Stimulated activated CD8-positive, alpha-beta memory T cell treated with anti-CD3 and anti-CD28 coated beads, Interleukin-4, amount 100 ng/mL, for 24 hours (primary cell): ENCODE measurements at places on chromosomes 4 and X.

DNA sequence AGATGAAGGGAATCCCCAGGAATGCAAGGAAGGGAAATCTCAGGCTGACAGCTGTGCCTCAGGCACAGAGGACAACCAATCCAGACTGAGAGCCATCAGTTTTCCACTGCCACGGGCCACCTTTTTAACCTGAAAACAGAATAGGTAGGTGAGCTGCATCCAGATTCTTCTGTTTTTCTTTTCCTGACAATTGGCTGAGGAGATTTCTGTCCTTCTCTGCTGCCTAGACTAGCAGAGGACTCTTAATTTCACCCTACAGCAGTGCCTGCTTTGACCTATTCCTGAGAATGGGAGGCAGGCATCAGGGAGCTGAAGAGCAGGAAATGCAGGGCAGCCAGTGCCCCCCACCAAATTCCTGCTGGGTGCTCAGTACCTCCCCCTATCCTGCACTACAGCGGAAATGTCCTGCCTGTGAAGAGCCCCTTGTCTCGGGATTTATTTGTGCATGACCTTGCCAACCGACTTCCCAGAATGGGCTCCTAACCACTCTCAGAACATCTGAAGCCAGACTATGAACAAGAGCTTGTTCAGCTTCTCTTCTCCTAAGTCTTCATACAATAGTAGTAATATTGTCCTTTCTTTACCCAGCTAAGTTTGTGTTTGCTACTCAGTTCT, 65.1 kb downstream of the CASK start:
- no peak for DNase-seq

DNA sequence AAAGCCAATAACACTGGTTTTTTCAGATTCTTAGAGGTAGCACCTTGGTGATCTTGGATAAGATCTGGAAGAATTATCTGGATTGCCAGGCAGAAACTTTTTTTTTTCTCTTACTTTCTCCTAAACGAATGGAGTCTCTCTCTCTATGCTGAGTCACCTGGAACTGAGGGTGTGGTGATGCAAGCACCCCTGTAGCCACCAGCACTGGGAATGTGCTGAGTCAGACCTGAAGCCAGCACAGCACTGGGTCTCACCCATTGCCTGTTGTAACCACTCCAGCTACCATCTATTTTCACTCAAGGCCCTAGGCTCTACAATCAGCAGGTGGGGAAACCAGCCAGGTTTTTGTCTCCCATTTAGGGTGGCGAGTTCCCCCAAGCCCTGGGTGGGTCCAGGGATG, 923.8 kb downstream of the RAPGEF2 start:
- DNase-seq = no peak

DNA sequence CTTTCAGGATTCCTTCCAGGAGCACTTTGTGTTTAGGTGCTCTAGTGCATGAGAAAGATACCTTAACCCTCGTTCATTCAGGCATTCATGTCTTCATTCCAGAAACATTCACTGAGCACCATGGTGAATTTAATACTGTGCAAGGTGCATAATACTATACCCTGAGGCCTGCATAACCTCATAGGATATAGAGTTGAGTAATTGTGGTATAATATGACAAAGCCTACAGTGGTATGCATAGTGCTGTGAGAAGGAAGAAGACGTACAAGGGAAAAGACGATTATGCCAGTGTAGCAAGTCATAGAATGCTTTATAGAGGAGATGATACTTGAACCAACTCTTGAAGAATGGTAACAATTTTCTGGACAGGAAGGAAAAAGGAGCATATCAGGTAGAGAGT, 34.3 kb downstream of the MTM1 start:
- DNase-seq = no peak

DNA sequence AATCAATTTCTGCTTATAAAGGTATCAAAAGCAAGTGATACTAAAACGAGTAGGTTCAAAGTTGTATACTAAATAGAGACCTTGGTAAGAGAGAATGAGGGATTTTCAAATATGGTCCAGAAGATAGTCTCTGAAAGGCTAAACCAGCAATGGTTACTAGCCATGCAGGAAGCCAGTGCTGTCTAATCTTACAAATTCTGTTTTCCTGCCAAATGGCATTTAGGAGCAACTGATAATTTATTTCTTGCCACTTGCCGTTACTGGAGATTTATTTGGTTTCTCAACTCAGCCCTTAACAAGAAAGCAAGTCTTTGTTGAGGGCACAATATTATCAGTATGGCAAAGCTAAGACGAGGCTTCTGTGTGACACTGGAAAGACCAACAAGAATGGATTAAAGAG, 47.2 kb downstream of the MAP7D3 start:
- DNase-seq = no peak

DNA sequence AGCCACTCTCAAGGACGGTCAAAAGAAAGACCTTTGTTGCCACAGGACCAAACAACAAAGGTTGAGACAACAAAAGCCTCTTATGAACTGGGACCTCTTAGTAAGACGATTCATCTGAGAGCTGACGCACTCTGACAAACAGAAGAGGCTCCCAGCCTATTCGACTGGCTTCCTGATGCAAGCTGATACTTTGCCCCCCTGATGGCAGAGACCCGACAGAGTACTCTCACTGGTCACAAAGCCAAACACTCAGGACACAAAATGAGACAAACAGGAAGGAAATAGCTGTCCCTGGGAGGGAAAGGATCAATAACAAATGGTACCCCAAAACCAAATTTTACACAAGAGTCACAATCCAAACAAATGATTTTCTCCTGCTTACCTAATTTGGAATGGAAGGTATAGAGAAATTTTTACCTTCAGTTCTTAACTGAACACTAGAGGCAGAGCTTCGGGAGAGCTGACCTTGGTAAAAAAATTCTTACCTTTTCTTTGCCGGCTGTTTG, 75.2 kb upstream of the PLAC8 start:
- DNase-seq = no peak

DNA sequence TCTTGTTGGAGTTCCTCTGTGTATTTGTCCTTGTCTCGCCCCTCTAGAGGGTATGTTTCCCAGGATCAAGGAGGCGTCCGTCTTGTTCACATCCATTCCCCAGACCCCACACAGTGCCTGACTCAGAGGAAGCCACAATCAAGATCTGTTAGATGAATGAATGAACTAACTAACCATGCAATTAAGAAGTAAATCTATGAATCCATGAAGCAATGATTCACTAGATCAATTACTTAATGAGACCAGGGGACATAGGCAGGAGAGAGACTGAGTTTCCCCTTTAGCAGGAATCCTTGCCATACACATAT, 11.9 kb downstream of the BLOC1S4 start:
- no peak for DNase-seq

- DNase-seq = no peak
Observed at GRCh38 chr4:14237911-14238310, 610.4 kb upstream of the BOD1L1 start.

DNA sequence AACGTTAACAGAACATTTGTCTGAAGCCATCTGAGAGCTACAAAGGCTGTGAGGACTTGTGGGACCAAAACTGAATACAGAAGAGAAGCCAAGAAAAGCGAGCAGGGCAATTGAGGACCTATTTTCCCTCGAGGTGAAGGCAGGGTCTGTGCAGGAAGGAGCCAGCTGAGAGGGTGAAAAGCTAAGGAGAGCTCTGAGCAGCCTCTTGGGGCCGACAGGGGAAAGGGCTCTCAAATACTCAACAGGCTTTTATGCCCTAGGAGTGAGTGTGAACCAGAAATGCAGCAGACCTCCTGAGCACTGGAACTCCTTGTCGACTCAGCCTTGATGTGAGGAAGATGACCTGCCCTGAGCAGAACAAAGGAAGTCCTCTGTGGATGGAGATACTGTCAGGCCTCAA, 54.2 kb downstream of the C4orf50 start:
- DNase-seq = no peak

- DNase-seq = no peak
Observed at GRCh38 chrX:79147477-79147876, 3.0 kb downstream of the GPR174 start.

- DNase-seq = no peak
Observed at GRCh38 chrX:17032351-17032750, 85.9 kb downstream of the REPS2 start.

- no peak for DNase-seq
Observed at GRCh38 chr4:992297-993110, 700 bp downstream of the SLC26A1 start.

DNA sequence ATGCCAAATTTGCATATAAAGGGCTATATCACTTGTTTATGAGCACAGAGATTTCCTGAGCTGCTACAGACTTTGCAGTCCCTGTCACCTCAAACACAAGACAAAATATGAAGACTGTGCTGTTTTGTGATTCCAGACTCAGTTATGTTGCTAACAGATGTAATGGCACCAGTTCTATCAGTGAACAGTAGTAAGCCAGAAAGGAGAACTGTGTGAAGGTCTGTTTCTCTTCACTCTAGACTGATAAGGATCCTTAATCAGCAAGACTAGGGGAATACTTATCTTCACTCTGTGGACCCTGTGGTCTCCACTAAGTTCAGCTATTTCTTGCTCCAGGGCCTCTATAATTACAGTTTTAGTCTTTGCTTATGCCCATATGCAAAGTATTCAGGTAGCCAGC, 82.7 kb downstream of the ANXA5 start:
- no peak for DNase-seq

DNA sequence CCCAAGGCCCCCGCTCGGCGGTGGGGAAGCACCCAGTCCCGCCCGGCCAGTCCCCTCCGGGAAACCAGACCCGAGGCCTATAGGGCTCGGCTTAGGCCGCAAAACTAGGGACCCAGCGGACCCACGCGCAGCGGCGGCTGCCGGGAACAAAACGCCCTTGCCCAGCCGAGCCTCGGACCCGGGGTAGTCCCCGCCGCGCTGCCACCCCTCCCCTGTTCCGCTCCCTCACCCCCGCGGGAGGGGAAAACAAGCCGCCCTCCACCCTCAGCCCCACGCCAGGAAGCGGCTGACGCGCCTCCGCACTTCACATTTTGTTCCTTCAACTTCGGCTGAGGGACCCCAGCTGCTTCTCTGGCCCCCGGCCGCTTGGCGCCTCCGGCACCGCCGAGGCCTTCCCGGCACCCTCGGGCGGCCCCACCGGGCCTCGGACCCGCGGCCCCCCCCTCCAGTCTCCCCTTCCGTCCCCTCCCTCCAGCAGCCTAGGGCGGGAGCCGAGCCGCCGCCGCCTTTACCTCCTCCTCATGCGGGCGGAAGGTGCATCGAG, 694 bp downstream of the PDS5A start:
- peak; percentile 37 for DNase-seq

DNA sequence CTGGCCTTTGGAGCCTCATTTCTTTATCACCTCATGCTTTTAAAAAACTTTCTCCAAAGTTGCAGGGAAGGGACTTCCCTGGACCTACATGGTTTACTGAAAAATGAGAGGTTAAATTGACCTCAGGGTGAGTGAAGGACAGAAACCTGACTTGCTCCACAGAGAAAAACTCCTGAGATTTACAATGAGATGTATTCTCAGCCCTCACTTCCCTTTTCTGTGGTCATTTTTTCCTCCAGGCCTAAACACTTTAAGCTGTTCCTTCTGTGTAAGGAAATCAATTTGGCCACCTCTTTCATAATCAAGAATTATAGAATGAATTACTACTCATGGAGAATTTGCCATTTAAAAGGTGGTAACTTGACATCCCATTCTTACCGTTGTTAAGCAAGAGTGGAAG, 77.9 kb downstream of the HPGD start:
- DNase-seq = no peak

DNA sequence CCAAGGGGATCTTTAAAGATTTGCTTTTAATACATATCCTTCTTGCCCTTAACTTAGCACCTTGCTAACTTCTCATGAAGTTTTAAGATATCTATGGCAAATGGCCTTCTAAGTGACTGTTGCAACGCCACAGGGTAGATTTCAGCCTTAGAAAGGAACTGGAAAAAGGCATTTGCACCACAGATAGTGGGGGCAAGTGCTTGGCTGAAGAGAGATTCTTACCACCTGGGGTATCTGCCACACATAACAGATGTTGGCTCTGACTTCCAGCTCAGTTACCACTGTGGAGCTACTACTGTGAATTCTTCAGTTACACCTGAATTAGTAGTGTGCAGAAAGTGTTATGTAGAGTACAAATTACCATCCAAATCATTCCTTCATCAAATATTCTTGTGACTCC, 302.6 kb downstream of the PPP3CA start:
- no peak for DNase-seq

DNA sequence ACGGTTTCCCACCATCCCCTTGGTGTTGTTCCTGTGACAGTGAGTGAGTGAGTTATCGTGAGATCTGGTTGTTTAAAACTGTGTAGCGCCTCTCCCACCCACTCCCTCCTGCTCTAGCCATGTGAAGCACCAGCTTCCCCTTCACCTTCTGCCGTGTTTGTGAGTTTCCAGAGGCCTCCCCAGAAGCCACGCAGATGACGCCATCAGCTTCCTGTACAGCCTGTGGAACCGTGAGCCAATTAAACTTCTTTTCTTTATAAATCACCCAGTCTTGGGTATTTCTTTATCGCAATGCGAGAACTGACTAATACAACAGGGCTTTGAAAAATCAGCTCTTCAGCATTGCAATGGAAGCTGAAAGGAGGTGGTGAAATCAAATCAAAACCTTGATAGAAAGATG, 50.0 kb downstream of the FGFBP1 start:
- DNase-seq = no peak

DNA sequence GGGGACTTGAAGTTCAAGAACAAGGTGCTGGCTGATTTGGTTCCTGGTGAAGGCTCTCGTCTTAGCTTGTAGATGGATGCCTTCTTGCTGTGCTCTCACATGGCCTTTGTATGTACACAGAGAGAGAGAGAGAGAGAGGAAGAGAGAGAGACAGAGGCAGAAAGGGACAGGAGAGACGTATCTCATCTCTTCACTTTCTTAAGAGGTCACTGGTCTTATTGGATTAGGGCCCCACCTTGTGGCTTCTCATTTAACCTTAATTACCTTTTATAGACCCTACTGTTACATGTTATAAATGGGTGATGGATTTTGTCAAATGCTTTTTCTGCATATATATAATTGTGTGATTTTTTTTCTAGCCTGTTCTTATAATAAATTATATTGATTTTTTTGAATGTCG, 1444.2 kb downstream of the ADGRL3 start:
- DNase-seq = no peak

- DNase-seq = no peak
Observed at GRCh38 chrX:44035571-44035970, 62.4 kb upstream of the NDP start.

DNA sequence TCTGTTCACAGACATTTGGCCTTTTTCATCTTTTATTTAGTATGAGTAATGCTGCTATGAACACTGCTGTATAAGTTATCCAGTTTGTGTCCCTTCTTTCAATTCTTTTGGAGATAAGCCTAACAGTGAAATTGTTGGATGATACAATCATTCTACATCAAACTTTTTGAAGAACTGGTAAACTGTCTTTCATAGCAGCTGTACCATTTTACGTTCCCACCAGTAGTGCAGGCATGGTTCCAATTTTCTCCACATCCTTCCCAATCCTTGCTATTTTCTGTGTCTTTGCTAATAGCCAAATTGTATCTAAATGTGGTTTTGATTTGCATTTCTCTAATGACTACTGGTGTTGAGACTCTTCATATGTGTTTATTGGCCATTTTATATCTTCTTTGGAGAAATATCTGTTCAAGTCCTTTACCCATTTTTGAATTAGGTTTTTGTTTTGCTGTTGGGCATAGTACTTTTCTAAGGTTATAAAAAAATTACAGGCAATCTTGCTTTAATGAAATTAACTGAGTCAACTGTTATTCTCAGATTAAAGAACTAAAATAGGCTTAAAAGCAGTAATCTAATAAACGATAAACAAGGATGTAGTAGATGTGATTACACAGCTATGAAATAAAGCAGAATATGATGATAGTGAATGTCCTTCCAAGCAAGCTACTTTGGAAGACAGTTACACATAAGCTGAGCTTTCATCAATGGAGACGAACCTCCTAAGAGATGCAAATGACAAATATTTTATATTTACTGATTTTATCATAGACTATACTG, 57.2 kb downstream of the FBXW7 start:
- DNase-seq = no peak

- no peak for DNase-seq
Observed at GRCh38 chr4:163440040-163440439, 33.5 kb downstream of the TKTL2 start.
